ENCODE measurements at places on chromosomes 11 and 22. TPM values are rescaled to one million over a fixed set of nuclear protein-coding genes. Genes with fewer than 3 reads are reported as not detected.

DNA sequence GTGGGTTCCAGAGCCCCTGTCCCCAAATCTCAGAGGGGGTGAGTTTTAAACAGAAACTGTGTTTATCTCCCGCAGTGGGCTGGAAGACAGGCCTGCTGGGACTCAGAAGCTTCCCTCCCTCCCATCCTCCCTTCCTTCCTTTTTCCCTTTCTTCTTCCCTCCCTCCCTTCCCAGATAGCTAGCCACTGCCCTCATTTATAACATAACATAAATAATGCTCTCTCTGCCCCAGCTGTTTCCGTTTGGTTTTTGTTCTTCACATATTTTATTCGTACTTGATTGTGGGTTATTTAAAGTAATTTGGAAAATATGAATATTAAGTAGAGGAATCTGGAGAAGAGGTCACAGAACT lies 140.9 kb downstream of the TEAD1 start:
- no peak for DNase-seq

DNA sequence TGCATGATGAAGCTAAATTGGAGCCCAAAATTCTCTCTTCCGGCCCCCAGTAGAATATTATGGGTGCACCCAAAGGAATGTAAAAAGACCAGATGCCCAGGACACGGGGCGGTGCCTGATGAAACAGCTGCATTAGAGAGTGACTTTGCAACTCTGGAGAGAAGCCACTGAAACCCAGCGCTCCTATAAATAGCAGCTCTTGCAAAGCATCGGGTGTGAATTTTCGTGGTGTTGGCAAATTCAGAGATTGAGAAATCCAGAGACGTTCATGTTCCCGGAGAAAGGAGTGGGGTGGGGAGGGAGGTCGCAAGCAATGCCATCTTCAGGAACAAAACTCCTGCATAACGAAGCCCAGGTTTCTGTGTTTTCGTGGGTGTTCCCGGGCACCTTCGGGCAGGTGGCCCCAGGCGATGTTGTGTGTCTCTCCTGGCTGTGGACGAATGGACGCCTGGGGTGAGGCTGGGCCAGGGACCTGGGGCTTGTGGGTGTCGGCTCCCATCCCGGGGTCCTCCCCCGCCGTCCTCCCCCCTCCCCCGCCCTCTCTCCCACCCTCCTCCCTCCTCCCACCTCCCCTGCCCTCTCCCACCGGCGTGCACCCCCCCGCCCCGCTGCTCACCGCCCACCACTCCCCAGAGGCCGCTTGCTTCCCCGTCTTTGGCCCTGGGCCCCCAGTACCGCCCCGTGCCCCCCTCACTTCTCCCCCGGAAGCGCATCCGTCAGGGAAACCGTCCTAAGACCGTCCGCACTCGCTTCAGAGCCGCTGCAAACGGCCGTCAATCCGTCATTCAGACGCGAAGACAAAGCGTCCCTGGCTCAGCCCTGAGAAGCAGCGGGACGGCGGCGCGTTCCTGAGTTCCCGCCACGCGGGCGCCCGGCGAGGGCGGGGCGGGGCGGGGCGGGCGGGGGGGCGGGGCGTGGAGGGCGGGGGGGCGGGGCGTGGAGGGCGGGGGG lies 26.7 kb upstream of the TOLLIP start:
- DNase-seq: peak; percentile 80

KLHL35 gene
- 0.76 TPM for polyA plus RNA-seq

RIC3 gene
- polyA plus RNA-seq: 5.0 TPM

SMTNL1 gene
- not detected for polyA plus RNA-seq

Data from heart left ventricle (tissue), 16 donors.